ENCODE measurements at places on chromosomes 7 and 10. TPM values are rescaled to one million over a fixed set of nuclear protein-coding genes. Genes with fewer than 3 reads are reported as not detected.

GRCh38 chr7:122248472-122248871 lies 56.1 kb downstream of the FEZF1 start:
- no peak for DNase-seq

- no peak for DNase-seq
Observed at GRCh38 chr10:132693676-132694075, 92.3 kb downstream of the NKX6-2 start.

DNA sequence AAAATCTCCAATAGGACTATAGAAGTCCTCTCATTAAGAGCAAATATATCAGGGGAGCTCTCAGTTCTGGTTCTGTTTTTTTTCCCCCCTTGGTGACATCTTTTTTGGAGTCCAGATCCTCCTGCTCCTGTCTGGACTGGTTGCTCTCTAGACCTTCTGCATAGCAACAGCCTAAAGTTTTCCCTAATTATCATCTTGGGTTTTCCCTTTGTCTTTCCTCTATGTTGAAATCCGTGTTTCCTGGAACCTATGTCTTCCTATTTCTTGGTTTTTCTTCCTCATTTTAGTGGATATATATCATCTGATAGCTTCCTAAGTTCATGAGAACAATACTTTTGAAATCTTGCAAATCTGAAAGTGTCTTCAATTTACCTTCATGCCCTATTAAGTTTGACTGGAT lies 29.7 kb upstream of the MTERF1 start:
- DNase-seq = no peak

DNA sequence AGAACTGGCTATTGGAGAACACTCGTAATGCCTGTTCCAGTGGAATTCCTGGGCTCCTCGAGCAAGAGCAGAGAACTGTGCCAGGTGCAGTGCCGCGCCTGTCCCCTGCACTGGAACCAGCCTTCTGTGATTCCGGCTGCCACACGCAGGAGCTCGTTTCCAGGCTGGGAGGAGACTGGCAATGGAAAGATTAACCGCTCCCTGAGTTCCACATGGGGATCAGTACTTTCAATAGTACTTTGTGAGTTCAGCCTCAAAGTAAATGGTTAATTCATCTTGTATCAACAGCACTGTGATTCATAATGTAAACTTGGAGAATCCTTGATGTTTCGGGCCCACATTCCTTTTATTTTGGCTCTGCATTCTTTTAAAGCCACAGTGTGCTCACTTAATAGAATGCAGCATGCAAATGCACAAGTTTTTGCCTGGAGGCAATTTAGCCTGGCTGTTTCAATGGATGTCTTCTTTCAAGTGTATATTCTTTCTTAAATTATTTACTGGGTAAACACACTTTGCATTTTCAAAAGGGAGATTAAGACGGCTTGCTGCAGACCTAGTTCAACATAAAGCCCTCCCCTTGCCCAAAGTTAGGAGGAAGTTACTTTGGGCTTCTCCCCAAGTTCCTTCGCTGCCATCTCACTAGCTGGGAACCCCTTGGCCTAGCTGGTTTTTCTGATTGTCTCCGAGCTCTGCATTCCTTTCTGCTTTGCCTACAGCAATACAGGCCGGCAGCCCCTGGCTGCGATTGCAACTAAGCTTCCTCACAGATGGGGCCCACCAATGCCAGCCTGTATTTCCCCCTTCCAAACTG lies 138.1 kb upstream of the TCF7L2 start:
- DNase-seq = peak; percentile 77

DNA sequence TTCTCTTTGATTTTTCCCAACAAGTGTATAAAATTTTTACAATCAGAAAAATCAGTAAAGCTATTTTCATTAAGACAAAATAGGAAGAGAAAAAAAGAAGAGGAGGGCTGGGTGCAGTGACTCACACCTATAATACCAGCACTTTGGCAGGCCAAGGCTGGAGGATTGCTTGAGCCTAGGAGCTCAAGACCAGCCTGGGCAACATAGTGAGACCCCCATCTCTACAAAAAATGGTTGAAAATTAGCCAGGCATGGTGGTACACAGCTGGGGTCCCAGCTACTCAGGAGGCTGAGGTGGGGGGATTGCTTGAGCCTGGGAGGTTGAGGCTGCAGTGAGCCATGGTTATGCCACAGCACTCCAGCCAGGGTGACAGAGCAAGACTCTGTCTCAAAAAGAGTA lies 172.3 kb downstream of the AKR1D1 start:
- no peak for DNase-seq

GRCh38 chr10:71035511-71036296 lies 147.3 kb upstream of the PCBD1 start:
- DNase-seq = no peak

DNA sequence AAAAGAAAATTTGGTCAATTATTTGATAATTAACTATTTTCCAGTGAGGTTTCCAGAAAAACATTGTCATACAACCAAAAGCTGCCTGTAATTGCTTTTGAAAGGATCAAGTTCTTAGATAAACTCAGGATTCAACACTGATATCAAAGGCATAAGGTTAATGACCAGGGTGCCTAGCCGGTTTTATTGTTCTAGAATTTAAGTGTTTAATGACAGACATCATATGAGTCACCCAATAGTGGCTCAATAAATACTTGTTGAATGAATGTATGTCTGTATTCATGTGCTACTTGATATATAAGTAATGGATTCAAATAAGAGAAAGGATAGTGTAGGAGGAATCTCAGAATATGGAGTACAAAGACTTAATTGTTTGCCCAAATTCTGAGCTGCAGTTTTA lies 196.1 kb upstream of the LRGUK start:
- no peak for DNase-seq

GRCh38 chr7:139853506-139854123 lies 24.6 kb downstream of the TBXAS1 start:
- DNase-seq = no peak

- no peak for DNase-seq
Observed at GRCh38 chr7:47394216-47394615, 187.7 kb downstream of the TNS3 start.

DNA sequence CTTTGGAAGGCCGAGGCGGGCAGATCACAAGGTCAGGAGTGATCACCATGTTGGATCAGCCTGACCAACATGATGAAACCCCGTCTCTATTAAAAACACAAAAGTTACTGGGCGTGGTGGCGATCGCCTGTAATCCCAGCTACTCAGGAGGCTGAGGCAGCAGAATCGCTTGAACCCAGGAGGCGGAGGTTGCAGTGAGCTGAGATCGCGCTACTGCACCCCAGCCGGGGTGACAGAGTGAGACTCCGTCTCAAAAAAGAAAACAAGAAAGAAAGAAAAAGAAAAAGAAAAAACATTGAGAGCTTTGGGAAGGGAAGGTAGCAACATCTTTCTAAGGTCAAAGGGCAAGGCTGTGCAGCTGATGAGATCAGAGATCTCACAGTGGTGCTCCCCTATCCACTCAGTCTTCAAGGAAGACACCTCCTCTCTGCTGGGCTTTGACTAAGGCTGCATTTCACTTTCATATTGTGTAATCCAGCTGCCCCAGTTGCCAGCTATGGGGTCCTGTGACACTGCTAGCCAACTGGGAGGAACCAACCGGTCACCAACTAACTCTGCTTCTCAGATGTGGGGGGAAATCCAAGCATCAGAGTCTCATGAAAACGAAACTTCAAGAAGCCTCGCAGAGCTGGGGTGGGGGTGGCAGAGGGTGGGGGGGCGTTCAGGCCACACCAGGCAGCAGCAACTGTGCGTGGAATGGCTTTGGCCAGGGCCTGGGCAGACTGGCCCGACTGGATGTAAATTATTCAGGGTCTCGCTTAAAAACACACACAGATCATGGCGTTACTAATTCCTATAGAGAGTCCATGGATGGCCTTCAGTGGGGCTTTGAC lies 1.5 kb downstream of the IL15RA start:
- DNase-seq = no peak

DNA sequence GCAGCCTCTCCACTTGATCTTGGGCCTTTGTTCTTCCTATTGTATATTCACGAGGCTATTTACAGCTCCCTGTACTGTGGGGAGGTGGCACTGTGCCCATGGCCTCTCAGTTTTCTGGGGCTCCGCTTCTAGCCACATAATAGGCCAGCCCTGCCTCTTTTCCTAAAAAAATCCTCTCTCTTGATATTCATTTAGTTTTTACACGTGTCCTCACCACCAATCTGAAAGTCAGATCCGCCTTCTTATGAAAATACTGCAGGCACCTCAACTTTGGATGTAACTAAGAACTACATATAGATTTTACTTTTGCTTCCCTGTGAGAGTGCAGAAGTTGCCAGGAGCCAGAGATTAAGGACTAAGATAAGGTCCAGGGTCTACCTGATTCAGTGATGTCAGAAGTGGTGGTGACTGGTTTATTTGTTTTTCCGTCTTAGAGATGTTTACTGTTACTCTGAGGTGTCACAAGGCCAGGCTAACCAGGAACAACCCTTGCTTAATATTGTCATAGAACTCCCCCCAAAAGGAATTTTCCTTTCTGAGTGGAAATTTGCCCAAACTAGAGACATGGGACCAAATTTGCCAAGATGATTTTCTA lies 7.8 kb downstream of the BAMBI start:
- no peak for DNase-seq

DNA sequence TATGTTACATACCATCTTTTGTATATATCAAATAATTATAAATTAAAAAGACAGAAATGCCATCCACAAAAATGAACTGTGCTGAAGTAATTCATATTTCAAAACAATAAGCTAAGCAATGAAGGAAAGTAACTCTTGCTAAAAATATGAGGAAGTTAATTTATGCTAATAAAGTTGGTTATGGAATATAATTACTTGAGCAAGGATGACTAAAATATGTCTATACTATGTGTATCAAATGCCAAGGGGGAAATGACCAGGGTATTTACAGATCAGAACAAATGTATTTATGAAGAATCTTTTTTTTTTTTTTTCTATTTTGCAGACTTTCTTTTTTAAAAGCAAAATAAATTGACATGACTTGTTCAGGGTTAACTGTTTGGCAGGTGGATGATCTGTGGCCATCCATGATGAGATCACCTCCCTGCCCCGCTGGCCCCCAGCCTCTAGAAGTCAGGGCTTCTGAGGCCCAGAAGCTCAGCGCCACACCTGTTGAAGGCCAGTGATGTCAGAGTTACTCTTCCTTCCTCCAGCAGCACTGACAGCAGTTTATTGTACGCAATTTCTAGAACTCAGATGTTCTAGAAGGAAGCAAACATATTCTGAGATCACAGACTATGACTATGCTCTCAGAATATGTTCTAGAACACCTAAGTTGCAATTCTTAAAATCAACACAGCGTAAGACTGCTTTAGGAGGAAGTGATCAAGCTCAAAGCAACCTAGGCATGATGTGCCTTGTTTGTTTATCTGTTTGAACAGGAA lies 196.1 kb upstream of the KLF14 start:
- DNase-seq = no peak

DNA sequence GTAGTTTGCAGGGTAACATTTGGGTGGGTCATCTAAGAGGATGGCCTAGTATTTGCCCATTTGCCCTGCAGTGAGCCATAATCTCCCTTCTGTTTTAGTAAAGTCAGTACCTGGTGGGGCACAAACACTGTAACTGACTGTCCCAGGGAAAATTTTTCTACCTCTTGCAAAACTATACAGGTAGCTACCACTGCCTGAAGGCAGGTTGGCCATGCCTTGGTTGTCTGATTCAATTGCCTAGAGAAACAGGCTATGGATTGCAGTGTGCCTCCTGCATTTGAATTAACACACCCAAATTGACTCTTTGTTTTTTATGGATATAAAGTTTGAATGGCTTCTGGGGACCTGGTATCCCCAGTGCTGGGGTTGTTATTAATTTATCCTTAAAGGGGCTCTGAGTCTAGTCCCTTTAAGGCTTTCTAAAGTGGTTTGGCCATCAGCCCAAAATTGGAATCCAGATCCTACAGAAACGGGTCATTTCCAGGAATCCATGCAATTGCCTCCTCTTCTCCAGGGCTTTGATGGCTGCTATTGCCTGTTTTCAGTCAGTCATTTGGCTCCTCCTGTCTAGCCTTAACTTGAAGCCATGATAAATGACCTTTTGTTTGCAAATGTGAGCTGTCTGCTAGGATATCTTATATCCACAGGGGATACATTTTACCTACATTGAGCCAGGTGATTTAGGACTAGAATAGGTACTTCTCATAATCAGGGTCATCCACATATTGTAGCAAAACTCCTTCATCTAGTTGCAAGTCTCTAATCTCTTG lies 89.1 kb downstream of the STRA8 start:
- DNase-seq = no peak

- DNase-seq = no peak
Observed at GRCh38 chr7:35359423-35359822, 105.5 kb upstream of the TBX20 start.

DNA sequence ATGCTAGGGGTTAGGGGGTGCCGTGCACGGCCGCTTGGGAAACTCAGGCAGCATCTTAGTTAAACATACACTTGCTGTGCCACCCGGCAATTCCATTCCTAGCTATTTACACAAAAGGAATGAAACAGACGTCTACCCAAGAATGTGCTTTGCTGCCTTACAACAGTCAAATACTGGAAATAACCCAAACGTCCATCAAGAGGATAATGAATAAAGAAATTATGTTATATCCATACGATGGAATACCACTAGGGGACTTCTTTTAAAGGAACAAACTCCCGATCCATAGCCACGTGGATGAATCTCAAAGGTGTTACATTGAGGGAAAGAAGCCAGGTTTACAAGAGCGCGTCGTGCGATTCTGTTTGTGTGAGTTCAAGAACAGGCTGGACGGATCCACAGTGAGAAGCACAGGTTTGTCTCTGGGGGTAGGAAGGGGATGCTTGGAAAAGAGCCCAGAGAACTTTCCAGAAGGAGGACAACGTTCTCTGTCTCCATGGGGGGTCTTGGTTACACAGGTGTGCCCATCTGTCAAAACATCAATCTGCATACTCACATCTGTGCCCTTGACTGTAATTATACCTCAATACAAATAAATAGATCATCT lies 41.8 kb downstream of the STK32C start:
- DNase-seq = no peak

GRCh38 chr7:148615085-148615730 lies 24.6 kb downstream of the C7orf33 start:
- DNase-seq = no peak

GRCh38 chr10:96912405-96912804 lies 80.3 kb downstream of the LCOR start:
- DNase-seq = no peak

DNA sequence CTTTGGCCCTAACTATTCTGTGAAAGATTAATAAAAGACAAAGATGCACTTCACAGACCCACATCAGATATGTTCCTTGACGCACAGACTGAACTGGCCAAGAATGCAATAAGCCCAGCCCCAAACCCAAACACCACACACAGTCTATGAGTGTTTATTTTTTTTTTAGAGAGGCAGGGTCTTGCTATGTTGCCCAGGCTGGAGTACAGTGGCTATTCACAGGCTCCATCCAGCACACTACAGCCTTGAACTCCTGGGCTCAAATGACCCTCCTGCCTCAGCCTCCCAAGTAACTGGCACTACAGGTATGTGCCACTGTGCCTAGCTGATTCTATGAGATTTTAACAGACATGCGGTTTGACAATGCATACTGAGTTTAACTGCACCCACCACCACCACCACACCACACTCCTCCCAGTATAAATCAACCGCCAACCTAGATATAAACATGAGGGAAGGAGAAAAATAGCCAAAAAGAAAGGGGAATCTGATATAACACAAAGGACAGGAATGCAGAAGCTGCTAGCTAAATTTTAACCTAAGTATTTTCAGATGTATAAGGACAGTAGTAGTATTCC lies 35.1 kb upstream of the SLC26A3 start:
- no peak for DNase-seq

CRHR2 gene
- not detected for total RNA-seq

ALOX5 gene
- total RNA-seq = 1.0 TPM

CHRM2 gene
- not detected for total RNA-seq

NKX1-2 gene
- total RNA-seq = 2.4 TPM

FGF8 gene
- total RNA-seq = 13.3 TPM

OR2A12 gene
- total RNA-seq = not detected

PRLHR gene
- total RNA-seq = not detected

PRRT4 gene
- total RNA-seq = 0.18 TPM

DRGX gene
- not detected for total RNA-seq
